Hematopoietic multipotent progenitor cell treated with erythropoietin and hydrocortisone succinate and interleukin-3 and kit ligand, for 17 days (in vitro differentiated cells): ENCODE measurements at places on chromosomes 4 and X.

DNA sequence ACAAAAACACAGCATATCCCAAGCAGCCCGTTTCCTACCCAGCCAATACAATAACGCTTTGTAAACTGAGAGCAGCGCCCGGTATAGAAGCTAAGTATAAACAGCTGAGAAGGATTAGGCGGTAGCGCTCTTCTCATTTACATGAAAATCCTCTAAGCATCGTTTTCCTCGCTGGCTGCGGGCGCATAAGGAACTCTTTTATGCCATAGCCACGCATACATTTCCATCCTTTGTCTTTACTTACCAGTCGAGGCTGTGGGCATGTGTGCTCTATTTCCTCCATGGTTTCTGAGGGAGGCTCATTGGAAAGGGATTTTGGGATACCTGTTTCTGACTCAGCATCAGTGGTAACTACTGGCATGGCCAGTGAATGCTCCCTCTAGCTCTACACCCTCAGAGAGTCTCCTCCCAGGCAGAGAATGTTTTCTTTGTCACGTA, 383 bp downstream of the PCYT1B start:
- DNase-seq = peak; percentile 52

GRCh38 chr4:150289198-150289597, 211.0 kb downstream of the DCLK2 start:
- DNase-seq = no peak

- DNase-seq = no peak
These were observed 67.1 kb upstream of the ZNF518B start for GRCh38 chr4:10524196-10524833.

DNA sequence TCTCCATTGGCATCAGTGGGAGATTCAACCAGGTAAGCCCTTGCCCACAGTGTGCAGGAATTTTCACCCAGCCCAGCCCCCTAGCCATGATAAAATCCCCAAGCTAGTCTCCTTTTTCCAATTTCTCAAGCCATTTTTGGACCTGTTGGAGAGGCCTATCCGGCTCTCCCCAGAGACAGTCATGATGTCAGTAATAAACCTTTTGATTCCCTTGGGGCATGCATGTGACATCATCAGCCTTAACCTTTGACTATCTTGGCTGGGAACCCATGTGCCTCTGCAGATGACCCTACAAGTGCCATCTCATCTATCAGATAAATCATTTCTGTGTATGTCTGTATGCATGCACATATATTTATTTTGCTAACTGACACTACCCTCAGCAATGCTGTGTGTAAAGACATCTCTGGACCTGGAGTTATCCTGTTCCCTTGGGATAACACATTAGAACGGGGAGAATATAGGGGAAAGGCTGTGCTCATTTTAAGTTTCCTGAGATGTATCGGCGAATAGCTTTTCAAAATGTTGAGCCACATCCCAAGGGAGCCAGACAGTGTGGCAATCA, 51.0 kb downstream of the CYTL1 start:
- DNase-seq = no peak

GRCh38 chr4:182289809-182290208, 46.6 kb downstream of the TENM3 start:
- no peak for DNase-seq

DNA sequence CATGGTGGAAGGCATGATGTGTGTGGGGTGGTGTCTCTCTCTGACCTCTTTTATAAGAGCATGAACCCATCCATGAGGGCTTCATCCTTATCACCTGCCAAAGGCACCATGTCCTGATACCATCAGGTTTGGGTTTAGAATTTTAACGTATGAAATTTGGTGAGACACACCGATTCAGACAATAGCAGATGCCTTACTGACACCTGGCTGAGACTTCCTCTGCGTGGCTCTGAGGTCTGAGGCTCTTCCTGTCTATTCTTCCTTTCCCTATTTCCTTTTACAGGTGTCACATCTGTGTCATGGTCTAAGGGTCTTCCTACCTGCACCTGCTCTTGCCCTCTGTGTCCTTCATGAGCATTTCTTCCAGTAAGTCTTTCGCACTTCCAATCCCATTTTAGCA, 320.7 kb upstream of the CLNK start:
- DNase-seq = no peak

DNA sequence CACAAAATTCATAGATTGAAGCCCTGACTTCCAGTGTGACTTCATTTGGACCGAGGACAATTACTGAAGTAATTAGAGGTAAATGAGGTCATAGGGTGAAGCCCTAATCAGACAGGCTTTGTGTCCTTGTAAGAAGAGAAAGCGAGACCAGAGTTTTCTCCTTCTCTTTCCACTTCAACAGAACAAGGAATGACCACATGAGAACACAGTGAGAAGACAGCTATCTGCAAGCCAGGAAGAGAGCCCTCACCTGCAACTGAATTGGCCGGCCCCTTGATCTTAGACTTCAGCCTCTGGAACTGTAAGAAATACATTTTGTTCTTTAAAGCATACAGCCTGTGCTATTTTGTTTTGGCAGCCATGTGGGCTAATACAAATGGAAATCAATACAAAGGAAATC, 67.1 kb upstream of the PRKG2 start:
- DNase-seq = no peak

GRCh38 chr4:55410431-55410830, 14.7 kb downstream of the TMEM165 start:
- DNase-seq = no peak

DNA sequence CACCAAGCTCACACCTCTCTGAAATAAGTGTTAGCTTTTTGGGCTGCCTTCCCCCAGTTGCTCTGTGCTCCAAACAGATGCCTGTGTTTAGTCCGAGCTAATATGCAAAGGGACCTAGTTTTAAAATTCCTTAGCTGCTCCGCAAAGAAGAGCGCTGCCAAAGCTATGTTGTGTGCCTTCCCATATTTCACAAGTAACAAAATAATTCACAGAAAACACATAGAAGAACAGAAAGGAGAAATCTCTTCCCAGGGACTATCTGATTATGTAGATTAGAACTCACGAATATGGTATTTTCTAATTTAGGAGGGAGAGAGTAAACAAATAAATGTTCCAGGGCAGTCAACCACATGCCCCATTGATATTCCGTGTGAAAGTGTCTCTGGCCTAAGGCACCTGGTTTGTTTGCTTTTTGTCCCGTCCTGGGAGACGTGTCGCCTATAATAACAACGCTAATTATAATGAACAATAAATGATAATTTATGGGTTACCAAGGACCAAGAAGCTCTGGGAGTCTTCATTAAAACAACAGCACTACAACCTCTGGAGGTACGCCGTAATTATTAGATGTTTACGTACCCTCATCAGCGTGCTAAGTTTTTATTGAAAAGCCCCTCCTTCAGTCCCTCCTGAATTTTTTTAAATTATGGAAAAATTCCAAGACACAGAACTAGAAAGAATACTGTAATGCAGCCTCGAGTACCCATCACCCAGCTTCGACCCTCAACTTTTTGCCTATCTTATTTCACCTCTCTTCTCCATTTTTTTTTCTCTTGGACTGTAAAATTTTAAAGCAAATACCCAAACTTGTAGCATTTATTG, 1.2 kb upstream of the CCNG2 start:
- DNase-seq = no peak

DNA sequence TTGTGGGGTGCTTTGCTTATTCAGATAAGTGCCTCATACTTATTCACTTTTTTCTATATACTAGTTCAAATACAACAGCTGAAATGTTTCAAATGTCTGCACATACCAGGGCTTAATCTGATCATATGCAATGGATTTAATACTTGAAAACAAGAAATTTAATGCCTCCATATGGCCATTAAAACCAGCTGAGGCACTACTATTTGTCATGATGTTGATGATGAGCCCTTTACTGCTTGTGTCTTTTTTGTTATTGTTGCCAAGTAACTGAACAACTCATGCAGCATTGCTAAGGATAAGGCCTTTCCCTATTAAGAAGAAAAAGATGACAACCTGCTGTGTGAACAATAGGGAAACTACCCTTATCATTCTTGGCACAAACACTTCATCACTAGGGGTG, 52.5 kb downstream of the MAGEB10 start:
- no peak for DNase-seq

DNA sequence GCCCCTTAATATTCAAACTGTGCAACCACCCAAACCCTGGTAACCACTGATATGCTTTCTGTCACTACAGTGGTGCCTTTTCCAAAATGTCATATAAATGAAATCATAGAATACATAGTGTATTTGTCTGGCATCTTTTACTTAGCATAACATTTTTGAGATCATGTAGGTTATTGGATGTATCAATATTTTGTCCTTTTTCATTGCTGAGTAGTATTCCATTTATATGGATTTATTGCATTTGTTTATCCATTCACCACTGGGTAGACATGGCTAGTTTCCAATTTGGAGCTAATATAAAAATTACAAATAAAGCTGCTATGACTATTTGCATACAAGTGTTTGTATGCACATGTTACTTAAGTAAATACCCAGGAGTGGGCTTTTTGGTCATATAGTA, 121.6 kb downstream of the TMEM144 start:
- no peak for DNase-seq

DNA sequence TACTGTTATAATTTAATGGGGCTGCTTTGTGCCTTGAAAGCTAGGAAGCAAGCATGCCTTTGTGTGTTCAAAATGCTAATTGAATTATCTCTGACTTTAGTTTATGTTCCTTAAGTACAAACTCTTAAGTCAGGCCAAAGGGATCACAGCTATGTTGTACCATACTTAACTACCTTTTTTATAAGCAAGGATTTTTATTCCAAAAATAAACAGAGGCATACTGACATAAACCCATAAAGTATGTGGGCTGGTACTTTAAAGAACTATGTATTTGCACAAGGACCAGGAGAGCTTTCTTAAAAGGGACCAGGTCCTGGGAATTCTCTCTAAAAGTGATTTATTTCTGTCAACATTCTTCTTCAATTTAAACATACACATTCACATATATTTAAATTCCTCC, 57.8 kb upstream of the HCCS start:
- no peak for DNase-seq

- no peak for DNase-seq
These were observed 9.5 kb downstream of the EPGN start for GRCh38 chr4:74317616-74318246.

GRCh38 chrX:108028854-108029253, 16.0 kb upstream of the VSIG1 start:
- DNase-seq = no peak

DNA sequence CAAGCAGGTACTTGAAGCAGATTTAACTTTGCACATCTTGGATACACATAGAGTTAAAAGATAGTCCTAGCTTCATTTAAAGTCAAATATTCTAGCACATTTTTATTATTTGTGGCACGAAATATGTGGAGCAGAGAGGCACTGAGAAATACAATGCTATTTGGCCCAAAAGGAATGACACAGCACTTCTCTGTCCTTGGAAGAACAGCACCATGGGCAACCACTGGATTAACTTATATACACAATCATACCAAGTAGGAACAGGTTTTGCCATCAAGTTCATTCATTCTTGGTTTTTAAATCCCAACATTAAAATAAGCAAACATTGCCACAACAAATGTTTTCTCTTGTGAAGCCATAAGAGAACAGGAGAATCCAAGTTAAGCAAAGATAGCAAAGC, 924 bp upstream of the ENAM start:
- no peak for DNase-seq

DNA sequence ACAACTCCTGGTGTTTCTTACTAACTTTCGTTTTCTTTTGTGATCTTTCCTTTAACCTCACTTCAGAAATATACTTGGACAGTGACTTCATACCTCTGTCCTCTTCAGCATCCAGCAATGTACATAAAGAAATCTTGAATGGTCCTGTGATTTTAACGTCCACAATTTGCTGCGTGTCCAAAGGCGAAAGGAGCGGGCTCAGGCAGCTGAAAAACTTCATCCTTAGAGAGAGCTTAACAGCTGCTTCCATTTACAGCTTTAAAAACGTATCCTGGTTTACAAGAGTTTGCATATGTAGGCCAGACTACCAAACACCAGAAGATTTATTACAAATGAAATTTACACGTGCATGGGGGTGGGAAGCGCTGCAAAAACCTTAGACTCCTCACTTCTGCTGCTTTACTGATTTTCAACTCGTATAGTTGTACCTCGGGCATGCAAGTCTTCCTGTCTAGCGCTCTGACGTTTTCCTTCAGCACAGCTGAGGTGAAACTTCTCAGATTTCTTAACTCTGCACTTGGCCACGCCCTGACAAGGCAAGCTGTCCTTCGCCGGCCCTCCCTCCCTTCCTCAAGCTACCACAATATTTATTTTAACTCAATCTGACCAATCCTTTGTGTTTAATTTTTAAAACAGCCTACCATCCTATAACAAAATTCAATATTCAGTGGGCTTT, 406.4 kb downstream of the FAM47A start:
- DNase-seq = no peak

GRCh38 chrX:14779580-14779979, 93.3 kb downstream of the FANCB start:
- no peak for DNase-seq

- DNase-seq = no peak
These were observed 10.8 kb upstream of the HHIP start for GRCh38 chr4:144634978-144635747.

- DNase-seq = no peak
These were observed 168.7 kb upstream of the TBC1D9 start for GRCh38 chr4:140924761-140925392.

DNA sequence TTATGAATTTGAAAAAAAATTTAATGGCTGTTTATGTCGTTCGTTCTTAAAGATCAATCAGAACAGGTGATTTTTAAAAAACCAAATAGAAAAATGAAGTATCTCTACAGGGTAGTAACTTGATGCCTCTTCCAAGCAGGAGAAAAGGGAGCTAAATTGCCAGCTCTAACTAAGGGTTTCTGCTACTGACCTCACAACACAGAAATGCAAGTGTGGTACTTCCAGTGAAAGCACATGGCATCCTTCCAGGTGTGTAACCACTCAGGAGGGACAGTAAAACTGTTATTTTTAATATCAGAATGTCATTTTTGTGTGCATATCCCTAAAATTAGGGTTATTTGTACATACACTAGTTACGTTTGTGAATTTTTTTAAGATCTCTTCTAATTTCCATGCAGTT, 116.8 kb upstream of the ZCCHC13 start:
- no peak for DNase-seq

- no peak for DNase-seq
These were observed 298.3 kb upstream of the AGA start for GRCh38 chr4:177740563-177740962.

GRCh38 chrX:2487366-2487765, 13.4 kb downstream of the DHRSX start:
- DNase-seq = no peak

DNA sequence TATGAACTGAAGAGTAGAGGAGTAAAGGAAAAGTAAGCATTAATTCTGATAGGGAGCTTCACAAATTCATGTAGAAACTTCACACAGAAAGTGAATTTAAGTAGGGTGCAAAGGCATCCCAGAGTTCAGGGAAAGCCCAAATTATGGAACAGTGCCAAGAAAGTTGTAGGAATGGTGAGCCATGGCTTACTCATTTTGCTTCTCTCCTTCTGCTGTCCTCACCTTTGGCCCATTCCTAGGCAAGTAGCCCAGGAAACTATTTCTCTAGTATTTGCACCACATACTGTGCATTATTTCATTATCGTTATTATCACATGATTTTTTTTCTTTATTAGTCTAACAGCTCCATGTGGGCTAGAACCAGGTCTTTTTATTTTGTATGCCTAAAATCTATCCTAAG, 34.9 kb upstream of the IL1RAPL1 start:
- DNase-seq = no peak
